ENCODE measurements at places on chromosomes 7 and 10.

DNA sequence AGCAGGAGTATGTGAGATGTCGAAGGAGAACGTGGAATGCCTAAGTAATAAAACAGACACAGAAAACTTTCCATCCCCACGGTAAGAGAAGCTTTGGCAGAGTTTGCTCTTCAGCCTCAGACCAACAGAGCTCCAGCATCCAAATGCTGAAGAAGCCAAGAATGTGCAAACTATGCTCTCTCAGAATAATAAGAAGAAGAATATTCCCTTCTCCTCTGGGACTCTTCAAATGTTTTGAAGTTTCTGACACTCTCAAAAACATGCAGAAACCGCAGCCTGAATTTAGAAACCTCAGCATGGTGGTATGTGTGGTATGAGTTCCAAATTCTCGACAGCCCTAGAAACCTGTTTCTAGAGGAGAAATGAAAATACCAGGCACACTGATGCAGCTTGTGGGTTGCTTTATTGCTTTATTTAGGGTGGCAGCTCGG is 113.3 kb downstream of the KCNMA1 start:
- DNase-seq: no peak

DNA sequence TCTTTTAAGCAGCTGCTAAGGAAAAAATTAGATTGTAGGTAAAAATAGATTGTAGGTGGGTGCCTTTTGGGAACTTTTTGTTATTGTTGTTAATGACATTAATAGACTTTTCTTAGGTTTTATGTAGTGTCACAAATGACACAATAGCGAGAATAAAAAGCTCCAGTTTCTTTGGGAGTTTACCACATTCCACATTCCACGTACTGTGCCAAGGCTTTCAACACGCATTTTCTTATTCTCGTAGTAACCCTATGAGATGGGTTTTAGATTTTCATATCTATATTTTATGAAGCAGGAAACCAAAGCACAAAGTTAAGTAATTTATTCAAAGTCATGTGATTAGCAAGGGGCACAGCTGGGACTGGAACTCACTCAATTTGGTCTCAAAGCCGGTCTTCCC is 103.8 kb downstream of the XRCC2 start:
- no peak for DNase-seq

DNA sequence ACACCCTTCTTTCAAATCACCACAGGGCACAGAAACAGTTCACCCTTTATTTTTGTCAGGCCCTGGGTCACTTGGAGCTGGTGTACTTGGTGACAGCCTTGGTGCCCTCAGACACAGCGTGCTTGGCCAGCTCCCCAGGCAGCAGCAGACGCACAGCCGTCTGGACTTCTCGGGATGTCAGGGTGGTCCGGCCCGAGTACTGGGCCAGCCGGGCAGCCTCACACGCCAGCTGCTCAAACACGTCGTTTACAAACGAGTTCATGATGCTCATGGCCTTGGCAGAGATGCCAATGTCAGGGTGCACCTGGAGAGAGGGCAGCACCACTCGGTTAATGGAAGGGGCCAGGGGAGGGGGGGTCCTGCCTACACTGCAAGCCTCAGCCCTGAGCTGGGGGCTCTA is 2.5 kb downstream of the H2BK1 start:
- no peak for DNase-seq

- no peak for DNase-seq
Measured at GRCh38 chr10:69866688-69867461, 65.2 kb downstream of the COL13A1 start.

DNA sequence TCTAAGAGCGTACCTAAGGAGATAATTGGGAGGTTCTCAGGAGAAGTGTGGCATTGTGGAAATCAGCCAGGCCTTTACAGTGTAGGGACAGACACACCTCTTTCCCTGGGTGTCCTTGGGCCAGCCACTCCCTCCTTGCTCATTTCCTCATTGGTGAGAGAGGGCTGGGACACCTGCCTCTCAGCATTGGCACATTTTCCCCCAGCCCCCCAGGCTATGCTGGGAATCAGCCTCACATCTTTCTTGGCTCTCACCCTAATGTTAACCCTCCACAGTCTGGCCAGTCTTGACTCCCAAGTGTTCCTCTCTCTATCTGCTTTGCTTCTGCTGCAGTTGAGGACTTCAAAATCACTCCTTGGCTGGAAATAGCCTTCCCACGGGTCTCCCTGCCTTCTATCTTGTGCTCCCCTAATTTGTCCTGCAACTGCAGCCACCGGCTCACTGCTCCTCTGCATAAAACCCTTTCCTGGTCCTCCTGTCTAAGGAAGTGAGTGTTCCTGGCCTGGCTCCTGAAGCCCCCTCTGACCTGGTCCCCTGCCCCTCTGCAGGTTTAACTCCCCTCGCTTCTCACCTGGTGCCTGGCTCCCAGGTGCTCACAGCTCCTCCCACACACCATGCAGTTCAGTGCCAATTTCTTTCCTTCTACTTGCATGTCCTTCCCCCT is 15.8 kb downstream of the TBXAS1 start:
- DNase-seq: no peak

- no peak for DNase-seq
Measured at GRCh38 chr10:133159950-133160825, at the start of gene KNDC1. Gene KNDC1 (plus strand): TSS chr10:133160219. CDS start chr10:133160468, 249 bp downstream.

GRCh38 chr10:125707541-125708468 is 11.7 kb upstream of the EDRF1 start:
- DNase-seq: no peak

DNA sequence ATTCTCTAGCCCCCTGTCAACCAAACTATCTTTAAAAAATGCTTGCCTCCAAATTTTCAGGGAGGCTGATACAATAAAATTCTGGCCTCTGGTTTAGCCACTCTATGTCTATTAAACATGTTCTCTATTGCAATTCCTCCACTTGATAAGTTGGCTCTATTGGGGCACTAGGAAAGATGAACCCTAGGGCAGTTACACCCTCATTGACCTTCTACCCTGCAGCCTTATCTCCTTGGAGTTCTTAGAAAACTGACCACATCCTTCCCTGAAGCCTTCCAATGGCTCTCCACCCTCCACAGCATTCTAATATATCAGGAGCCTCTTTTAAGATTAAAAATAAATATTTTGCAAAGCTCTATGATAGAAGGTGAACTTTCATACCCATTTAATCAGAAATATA is 30.6 kb downstream of the SVOPL start:
- no peak for DNase-seq

GRCh38 chr7:128030654-128031611 is at the start of gene LRRC4:
Gene LRRC4 (minus strand): TSS chr7:128031437. CDS start chr7:128030640, 797 bp downstream.
- no peak for DNase-seq
